A549 (cell line): ENCODE measurements at places on chromosomes 5 and 9. TPM values are rescaled to one million over a fixed set of nuclear protein-coding genes. Genes with fewer than 3 reads are reported as not detected.

Gene CBY3
- not detected in 3 replicates for polyA plus RNA-seq

Gene GOLPH3
- 50.9 to 58.0 TPM (median 57.8 TPM) in 3 replicates for polyA plus RNA-seq

Gene LECT2
- not detected in 3 replicates for polyA plus RNA-seq

Gene LRRC19
- polyA plus RNA-seq, result 0.11 TPM in 1 of 3 replicates, not detected in the others

Gene RRAGA
- 106 to 117 TPM (median 115 TPM) in 3 replicates for polyA plus RNA-seq

Gene SLC25A2
- not detected in 3 replicates for polyA plus RNA-seq

DNA sequence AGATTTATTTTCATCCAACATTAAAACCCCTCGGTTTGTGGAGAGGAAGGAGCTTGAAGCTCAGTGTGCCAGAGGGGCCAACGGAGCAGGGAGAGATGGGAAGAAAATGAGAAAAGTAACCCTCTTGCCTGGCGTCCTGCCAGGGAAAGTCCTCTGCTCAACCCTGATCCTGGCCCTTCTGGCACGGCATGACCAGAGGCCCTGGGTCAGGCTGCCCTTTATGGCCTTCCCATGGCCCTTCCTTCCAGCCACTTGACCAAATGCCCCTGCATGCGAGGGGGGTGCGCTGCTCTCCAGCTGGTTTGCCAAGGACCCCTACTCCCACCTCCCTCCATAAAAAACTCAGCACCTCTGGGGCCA is 43.8 kb downstream of the SPRY4 start:
- no peak for DNase-seq

DNA sequence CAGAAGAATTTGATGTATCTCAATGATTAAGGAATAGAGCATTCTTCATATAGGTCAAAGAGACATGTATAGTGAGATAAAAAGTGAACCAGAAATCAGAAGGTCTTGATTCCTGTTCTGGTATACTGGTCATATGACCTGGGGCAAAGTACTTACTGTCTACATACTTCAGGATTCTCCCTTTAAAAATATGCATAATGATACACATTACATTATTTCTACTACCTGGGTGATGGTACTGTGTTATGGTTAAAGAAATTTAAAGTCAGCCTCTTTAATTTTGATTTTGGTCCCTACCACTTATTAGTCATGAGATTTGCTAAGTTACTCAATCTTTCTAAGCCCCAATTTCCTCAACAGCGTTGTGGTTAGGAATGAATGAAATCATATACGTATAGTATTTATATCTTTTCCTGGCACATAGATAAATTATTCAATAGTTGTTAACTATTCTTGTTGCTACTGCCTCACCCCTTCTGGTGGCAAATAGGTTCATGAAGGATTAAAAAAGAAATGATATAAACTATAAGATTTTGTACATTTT is 984.1 kb downstream of the TLE4 start:
- DNase-seq, result no peak

DNA sequence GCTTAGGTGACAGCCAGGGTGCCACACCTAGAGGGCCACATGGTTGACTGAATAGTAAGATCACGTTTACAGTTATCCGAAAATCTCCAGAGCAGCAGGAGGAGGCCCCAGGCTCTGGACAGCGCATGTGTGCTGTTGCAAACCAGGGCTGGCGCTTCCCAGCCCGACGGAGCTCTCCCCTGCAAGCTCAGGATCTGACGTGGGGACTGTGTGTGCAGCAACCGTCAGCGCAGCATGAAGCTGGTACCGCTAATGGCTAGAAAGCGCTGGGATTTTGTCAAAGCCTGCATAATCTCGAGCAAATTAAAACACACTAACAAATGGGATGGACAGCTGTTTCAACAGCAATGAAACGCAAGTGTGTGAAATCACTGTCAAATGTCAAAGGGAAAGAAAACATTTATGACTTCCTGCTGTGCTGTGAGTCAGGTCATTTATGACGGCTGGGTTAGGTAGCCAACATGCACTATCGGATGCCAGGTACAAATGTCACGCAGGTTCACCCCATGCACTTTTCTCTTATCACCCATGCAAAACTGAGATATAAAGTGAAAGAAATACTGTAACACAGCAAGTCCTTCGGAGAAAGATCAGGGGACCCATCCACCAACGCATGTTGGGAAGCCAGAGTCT is 7.5 kb downstream of the SURF4 start:
- no peak for DNase-seq

- DNase-seq, result no peak
Observed at GRCh38 chr9:71025201-71025600, 96.2 kb downstream of the TRPM3 start.

DNA sequence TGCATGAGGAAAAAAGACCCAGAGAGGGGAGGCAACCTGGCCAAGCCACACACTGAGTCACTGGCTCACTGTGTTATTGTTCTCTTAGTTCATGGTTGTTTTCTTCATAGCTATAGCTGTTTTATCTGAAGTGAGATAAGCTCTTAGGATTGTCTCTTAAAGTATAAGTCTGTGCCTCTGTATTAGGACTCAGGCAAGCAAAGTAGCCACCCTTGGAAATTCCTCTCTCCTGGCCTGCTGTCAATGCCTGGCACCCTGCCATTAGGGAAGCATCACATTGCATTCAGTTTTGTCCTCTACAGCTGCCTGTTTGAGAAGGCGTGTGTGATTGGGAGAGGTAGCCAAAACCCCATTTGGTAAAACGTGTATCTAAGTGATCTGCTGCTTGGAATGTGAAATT is 147.4 kb upstream of the GLRA1 start:
- no peak for DNase-seq

GRCh38 chr5:155148694-155149093 is 135.1 kb downstream of the KIF4B start:
- no peak for DNase-seq

DNA sequence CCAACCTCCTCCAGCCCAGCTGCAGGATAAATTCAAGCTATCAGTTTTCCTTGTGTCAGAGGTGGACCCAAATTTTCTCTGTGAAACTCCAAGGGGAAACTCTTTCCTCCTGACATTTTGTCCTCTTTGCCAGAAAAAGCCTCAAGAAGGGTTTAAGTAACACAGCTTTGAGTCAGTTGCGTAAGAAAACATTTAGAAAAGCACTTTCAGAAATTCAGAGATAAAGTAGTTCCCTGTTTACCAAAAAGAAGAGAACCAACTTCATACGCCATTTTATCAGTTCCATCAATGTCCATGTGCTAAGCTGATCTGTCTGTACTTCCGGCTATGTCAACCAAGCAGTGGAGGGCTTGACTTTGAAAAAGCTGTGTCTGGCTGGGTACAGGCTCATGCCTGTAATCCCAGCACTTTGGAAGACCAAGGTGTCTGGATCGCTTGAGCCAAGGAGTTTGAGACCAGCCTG is 19.9 kb upstream of the SUSD1 start:
- no peak for DNase-seq

- DNase-seq, result no peak
Observed at GRCh38 chr5:65776441-65777141, 54.6 kb downstream of the NLN start.

DNA sequence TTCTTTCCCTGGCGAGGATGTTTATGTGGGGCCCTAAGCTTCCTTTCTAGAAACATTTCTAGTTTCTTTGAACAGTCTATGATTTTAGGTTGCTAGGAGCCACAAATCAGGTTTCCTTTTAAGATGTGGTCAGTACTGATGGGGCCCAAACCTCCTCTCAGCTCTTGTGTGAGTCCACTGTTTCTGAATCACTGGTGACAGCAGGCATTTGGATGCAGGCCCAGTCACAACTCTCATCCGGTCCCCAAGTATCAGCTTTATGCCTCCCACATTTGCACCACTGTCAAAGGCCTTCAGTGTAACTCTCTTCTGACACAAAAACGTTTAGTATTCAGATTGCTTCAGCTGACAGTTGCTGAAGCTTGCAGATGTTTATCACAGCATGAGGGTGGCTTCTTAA is 7.8 kb downstream of the DMRT2 start:
- DNase-seq, result no peak
